ENCODE measurements at places on chromosomes 6 and 20.
A peak's percentile ranks its signal among the peaks of the same experiment; 100 is the strongest.

DNA sequence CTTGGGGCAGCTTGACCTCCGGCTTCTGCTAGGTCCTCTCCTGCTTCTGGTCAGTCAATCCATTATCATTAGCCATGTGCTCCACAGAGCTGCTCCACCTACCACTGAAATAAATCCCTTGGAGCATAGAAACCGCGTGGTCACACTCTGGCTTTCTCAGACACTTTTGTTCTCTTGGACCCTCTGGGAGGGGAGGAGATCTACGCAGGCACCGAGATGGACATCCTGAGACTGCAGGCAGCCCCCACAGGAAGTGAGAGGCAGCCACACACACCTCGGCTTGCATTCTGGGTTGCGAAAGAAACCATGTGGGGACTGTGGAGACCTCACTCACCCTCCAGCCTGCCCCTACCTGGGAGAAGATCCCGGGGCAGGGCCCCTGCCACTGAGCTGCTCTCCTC is 79.5 kb downstream of the FYN start:
- no peaks in the 10 kb centered on the region for H3K36me3 ChIP-seq
- DNase-seq: peak; percentile 33
- no peak overlapping the region for H3K4me3 ChIP-seq
- H3K27ac ChIP-seq: no peak overlapping the region
- no peaks in the 10 kb centered on the region for H3K27me3 ChIP-seq

DNA sequence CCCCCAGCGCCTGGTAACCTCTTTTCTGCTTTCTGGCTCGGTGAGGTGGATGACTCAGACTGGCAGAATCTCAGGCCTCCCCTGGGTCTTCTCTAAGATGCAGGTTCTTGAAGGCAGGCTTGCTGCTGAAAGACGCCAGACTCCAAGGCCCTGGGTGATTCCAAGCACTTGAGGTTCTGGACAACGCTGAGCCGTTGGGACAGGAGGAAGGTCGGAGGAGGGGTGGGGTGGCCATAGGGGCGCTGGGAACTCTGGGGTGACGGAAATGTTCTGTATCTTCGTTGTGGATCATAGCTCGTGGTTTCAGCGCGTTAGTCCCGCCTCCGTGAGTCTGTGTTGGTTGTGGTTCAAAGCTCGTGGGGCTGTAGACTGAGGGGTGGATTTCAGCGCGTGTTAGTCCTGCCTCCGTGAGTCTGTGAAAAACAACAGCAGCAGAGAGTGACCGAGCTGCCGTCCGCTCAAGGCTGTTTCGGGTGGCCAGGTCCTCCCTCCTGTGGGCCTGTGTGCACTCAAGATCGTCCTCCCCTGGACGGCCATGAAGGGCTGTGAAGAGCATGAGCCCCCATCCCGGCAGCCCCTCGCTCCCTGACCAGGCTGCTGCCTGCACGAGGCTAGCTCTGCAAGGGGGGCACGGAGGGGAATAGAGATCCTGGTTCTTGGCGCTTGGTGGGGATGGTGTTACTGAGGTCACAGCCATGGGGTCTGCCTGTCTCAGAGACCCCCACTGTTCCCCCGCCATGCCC is 7.7 kb downstream of the NTSR1 start:
- no peaks in the 10 kb centered on the region for H3K4me1 ChIP-seq
- DNase-seq: no peak
- no peaks in the 10 kb centered on the region for H3K27me3 ChIP-seq

DNA sequence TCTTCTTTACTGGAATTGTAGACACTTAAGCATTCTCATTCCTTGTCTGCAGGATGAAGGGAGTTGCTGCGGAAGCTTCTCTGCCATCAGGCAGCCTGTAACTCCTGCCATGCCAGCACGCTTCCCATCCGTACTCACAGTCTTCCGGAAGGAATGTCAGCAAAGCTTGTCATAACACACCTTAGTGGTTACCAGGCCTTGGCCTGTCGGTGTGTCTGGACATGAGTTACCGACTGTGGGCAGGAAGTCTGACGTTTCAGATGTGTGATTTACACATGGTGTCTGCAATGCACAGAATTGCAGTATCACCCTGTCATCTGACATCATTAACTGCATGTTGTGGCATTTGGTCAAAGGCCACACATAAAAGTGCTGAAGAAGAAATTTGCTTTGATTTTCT is 102.2 kb downstream of the SLC24A3 start:
- no peaks in the 10 kb centered on the region for H3K27me3 ChIP-seq
- no peak for DNase-seq
- no peaks in the 10 kb centered on the region for H3K4me1 ChIP-seq
- H3K36me3 ChIP-seq: no peaks in the 10 kb centered on the region

- no peak overlapping the region for H3K4me3 ChIP-seq
- no peaks in the 10 kb centered on the region for H3K36me3 ChIP-seq
- no peaks in the 10 kb centered on the region for H3K27me3 ChIP-seq
- no peak for DNase-seq
- no peaks in the 10 kb centered on the region for H3K4me1 ChIP-seq
Observed at GRCh38 chr6:16850681-16851026, 89.4 kb upstream of the ATXN1 start.
